ENCODE measurements at places on chromosomes 1 and 21.
A peak's percentile ranks its signal among the peaks of the same experiment; 100 is the strongest.

GRCh38 chr1:164794356-164794755 lies 235.4 kb downstream of the PBX1 start:
- no peak for DNase-seq

GRCh38 chr1:15847893-15848142 lies 311 bp downstream of the SPEN start:
- no peak for DNase-seq

GRCh38 chr21:38661889-38662568 lies 143.7 kb upstream of the ETS2 start:
- no peak for DNase-seq

- DNase-seq, result no peak
Observed at GRCh38 chr1:157034137-157034800, 11.3 kb downstream of the ARHGEF11 start.

- peak; percentile 75 for DNase-seq
Observed at GRCh38 chr1:52751589-52752483, 25.6 kb downstream of the ZYG11B start.

DNA sequence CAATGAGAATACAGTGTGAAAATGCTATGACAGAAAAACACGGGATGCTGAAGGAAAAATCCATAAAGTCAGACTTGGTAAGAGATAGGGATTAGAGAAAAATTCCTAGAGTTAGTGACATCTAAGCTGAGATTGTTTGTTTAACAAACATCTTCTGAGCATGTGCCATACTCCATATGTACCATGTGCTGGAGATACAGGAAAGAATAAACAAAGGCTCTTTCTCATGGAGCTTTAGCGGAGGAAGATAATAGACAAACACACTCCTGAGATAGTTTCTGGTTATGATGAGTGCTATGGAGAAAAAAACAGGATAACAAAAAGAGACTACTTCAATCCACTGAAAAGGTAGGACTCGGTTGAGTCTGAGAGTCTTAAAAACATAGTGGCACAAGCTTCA lies 22.0 kb upstream of the AIM2 start:
- no peak for DNase-seq

DNA sequence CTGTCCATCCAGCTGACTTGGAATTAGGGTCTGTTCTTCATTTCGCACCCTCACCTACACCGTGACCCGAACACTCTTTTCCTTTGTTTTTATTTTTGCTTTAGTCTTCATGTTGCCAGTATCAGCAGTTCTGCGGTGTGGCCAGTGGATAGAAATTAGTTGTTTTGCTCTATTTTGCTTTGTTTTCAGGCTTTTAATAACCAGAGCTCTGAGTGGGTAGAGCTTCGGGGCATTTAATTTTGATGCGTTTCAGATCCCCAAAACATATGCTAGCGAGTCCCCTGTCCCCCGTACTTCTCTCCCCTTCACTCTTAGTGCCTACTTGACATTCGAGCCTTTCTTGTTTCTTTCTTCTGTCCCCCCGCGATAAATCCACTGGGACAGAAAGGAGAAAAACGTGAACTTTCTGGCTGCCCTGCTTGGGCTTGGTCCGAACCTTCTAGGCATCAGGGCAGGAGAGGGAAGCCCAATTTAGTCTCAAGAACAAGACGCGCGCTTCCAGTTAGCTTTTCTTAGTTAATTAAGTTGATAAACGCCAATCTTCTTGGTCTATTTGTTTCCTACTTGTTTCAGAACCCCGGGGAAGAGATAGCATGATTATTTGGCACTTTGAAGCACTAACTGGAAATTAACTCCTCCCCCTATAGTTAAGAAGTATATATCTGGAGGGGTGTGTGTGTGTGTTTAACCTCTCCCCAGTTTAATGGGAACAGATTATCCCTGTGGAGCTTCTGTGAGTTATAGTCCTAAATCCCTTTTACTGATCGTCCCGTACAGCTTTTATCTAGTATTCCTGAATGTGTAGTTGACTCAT lies 839 bp downstream of the SWT1 start:
- no peak for DNase-seq

DNA sequence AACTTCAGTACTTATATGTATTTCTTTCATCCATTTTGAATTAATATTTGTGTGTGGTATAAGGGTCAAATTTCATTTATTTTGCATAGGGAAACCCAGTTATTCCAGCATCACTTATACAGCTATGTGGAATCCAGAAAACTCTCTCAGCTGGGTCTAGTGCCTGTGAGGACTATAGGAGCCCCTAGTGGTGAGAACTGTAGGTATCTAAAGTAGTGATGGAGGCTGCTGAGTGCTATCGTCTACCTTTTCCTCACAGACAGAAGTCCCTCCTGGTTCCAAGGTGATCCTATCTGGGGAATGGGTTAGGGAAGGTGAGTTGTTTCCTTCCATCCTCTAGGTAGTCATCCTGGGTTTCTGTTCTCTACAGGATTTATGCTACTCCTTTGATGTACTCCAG lies 352.0 kb upstream of the C1orf87 start:
- DNase-seq, result no peak

GRCh38 chr1:28775121-28775942 lies 36.6 kb upstream of the OPRD1 start:
- DNase-seq, result peak; percentile 85

GRCh38 chr1:224502459-224503160 lies 68.0 kb upstream of the WDR26 start:
- peak; percentile 63 for DNase-seq

GRCh38 chr1:116769994-116770393 lies 15.8 kb downstream of the CD2 start:
- DNase-seq, result no peak

GRCh38 chr1:17886838-17887441 lies 131.8 kb downstream of the ACTL8 start:
- DNase-seq, result no peak

GRCh38 chr1:219498666-219499065 lies 114.2 kb downstream of the ZC3H11B start:
- no peak for DNase-seq

GRCh38 chr1:114130846-114131525 lies 22.7 kb downstream of the SYT6 start:
- DNase-seq, result no peak

GRCh38 chr1:96365076-96365475 lies 356.5 kb upstream of the PTBP2 start:
- DNase-seq, result no peak

- no peak for DNase-seq
Observed at GRCh38 chr1:87785386-87785785, 456.7 kb downstream of the LMO4 start.

GRCh38 chr1:200907611-200908097 lies 13.0 kb downstream of the INAVA start:
- no peak for DNase-seq

- no peak for DNase-seq
Observed at GRCh38 chr1:68454534-68454933, 4.8 kb upstream of the RPE65 start.

GRCh38 chr1:17348593-17349234 lies 23.3 kb upstream of the PADI6 start:
- no peak for DNase-seq

- DNase-seq, result no peak
Observed at GRCh38 chr1:32380057-32380456, 14.2 kb downstream of the BSDC1 start.

DNA sequence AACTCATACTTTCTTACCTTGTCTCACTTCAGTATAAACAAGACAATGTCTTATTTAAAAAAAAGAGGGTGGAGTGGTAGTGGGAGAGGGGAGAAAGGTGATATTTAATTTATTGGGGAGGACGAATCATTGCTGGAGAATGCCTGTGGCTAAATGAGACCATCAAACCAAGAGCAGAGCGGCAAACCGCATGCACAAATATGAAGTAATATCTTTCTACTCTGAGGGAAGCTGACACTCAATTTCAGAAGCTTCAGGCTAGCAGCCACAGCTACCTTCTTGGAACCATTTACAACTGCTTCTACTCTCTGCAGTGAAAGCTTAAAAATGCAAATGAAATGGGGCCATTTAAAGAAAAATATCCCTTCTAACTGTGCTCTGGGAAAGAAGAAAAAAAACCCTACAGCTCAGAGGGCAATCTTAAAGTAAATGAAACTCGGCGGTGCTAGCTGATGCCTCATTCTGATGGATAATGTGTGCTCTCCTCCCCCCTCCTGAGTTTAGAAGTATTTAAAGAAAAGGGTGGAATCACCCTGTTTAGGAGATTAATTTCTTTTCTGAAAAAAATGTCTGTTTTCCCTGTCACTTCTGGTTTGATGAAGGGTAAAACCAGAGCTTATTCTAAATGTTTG lies 178.2 kb upstream of the CAMK1G start:
- no peak for DNase-seq

DNA sequence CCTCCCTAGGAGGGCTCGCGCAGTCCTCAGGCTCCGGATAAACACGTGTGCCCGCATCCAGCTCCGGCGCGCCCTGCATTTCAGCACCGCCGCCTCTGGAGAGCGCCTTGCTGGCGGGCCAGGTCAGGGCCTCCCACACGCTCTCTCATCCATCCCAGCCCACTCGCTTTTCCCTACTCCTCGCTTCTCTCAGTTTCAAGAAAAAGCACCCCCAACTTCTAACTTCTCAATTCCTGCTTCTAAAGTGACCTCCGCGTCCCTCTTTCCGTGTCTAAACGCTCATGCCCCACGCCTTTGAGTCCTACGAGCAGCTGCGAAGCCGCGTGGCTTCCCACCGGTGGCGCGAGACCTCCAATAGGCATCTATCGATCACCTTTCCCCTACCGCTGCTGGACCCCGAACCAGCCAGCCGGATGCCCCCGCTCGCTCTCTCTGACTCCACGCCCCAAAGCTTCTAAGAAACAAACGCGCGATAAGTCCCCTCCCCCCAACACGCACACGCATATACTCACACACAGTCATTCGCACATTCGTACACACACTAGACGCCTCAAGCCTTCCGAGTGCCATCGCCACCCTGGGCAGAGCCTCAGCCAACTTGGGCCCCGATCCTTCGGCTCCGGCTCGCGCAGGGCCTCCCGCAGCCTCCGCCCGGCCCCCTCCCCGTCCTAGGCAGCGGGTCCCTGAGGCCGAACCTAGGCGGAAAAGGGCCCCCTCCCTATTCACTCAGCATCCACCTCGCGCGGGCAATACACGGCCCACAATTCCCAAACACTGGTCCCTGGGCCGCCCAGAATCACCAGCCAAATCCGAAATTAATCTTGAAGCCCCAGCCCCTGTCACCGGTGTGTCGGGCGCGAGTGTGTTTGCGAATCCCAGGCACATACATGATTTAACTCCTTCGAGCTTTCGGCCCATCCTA lies 1.1 kb downstream of the NMNAT2 start:
- DNase-seq, result peak; percentile 76

GRCh38 chr1:65421351-65422025 lies 1.0 kb downstream of the LEPR start:
- DNase-seq, result no peak

DNA sequence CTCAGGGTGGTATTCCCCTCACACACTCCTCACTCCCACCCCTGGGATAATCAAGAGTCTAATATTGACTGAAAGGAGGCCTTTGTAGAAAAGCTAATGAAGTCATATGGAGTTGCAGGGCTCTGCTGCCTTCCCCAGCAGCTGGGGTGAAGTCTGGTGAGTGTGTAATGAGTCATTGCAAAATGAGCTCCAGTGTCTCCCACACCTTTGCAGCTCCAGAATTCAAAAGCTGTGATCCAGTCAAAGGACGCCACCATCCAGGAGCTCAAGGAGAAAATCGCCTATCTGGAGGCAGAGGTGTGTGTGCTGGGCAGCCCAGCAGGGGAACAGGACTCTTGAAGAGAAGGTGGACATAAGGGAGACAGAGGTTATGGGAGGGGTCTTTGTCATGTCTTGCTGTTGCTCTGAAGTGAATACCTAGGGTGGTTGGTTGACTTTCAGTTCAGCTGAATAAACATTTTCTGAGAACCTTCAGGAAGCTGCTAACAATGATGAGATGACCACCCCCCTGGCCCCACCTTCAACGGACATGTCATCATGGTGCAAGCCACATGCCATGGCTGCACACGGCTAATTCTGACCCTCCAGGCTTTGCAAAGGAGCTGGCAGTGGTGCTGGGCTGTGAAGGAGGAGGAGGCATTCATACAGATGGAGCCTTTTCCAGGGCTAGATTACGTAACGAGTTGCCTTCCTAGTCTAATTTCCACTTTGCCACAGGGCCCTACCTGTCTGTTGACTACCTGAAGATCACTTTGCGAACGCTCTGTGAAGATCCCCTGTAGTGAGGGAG lies 32.2 kb upstream of the SNX27 start:
- DNase-seq, result no peak

GRCh38 chr1:203026666-203027663 lies 674 bp downstream of the PPFIA4 start:
- no peak for DNase-seq

GRCh38 chr1:84001501-84001900 lies 2.6 kb upstream of the TTLL7 start:
- DNase-seq, result no peak

- no peak for DNase-seq
Observed at GRCh38 chr1:231827337-231828105, 200.9 kb downstream of the DISC1 start.

GRCh38 chr1:199160521-199161318 lies 521.9 kb downstream of the PTPRC start:
- no peak for DNase-seq

GRCh38 chr1:243719476-243719875 lies 130.6 kb downstream of the AKT3 start:
- no peak for DNase-seq

- DNase-seq, result no peak
Observed at GRCh38 chr21:15353546-15353945, 288.7 kb upstream of the NRIP1 start.

GRCh38 chr1:63888984-63889383 lies 115.2 kb downstream of the ROR1 start:
- no peak for DNase-seq

Data from thyroid gland (tissue), 4 donors.